ENCODE measurements at places on chromosomes 16 and 17. TPM values are rescaled to one million over a fixed set of nuclear protein-coding genes. Genes with fewer than 3 reads are reported as not detected.

KRTAP1-5 gene
- not detected for total RNA-seq

DNA sequence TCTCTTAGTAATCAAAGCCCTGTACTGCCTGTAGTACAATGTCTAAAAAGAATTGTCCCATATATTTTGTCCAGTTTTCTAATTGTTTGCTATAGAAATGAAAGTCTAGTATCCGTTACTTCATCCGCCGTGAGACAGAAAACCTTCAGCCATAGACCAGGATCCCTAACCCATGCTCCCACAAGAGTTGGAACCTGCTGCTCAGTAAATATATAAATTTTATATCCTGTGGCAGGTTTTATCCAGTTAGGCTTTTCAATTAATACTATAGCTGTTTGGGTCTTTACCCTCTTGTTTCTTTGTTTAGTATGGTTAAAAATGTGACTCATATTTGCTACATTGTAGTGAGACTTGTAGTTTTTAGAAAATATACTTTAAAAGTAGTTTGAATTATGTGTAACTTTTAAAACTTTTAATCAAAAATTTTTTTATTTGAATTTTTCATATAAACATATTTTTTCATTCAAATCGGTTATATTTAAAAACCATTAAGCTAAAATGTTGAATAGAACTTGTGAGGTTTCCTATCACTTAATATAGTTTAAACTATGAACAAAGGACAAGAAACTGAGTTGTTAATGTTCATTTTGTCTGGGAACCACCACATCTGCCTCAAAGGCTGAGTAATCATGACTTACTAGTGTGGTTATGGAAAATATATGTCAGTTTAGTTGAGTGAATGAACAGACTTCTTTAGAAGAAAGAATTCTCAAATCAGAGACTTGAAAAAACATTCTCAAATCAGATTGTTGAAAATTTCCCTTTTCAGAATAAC is 54.8 kb downstream of the VMP1 start:
- DNase-seq, result no peak

- DNase-seq, result no peak
Measured at GRCh38 chr17:30235386-30236296, at the start of gene SLC6A4. SLC6A4 (minus strand) TSS chr17:30235697; CDS start chr17:30221958, 13,739 bp downstream.

GRCh38 chr16:25143928-25144327 is 32.4 kb downstream of the LCMT1 start:
- DNase-seq, result no peak

All from heart right ventricle (tissue), 16 donors.